ENCODE measurements at places on chromosomes 2 and 18.

DNA sequence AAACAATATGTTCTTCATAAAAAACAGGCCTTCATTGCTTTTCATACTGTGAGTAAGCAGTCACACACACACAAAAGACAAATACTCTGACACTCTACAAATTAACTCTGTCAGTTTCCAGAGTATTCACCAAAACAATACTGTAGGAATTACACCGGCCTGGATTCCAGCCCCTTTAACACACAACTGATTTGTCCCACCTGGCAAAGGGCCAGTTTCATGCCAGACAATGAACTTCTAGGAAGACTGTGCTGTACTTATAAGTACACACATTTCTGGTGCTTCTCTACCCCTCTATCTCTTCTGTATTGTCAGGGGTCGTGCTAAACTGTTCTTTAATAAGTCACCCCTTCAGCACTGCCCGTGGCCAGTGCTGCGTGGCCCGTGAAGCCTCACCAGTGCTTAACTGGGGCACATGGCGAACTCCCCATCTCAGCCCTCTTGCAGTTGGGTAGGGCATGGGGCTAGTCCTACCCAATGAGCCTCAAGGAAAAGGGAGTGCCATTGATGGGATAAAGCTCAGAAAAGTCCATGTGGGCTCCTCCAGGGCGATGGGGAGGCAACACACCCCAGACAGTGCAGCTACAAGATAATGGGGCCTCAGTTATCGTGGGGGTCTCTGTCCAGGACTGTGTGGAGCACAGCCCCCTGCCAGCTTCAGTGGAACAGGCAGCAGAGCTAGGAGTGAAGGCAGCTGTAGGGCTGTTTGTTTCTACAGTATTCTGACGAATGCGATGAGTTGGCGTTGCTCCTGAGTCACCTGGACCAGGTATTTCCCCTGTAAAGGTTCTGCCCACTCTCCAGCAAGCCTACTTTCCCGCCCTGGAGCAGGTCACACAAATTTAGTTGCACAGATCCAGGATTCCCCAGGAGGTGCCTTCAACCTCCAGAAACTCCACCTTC lies 99.0 kb downstream of the SP3 start:
- no peak for DNase-seq

DNA sequence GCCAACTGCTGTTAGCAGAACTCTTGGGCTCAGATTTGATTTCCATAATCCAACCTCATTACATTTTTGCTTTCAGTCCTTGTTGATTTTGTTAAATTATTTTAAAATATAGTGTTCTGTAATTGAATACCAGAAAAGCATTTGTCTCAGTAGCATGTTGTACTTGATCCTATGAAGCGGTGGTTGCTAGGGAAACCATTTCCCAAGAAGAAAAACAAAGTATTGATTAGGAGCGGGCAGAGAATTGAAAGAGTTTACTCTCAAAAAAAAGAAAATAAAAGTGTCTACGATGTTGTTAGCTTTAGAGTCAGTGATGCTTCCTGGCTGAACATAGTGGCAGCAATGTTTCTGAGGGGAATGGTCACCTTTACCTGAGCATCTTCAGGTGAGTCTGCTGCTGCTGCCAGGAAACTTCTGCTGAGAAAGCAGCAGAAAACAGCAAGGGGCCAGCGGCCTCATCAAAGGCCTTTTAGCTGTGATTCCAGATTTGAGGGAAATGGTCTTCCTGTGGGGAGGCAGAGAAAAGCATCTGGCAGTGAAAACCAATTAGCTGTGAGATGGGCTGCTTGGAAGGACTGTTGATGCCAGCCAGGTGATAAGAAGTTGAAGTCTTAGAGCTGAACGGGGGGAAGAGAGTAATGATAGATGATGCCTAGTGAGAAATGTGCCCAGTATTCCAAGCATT lies 37.1 kb downstream of the CRIM1 start:
- DNase-seq: no peak

- DNase-seq: no peak
Measured at GRCh38 chr2:170587922-170588321, 127.2 kb upstream of the SP5 start.

DNA sequence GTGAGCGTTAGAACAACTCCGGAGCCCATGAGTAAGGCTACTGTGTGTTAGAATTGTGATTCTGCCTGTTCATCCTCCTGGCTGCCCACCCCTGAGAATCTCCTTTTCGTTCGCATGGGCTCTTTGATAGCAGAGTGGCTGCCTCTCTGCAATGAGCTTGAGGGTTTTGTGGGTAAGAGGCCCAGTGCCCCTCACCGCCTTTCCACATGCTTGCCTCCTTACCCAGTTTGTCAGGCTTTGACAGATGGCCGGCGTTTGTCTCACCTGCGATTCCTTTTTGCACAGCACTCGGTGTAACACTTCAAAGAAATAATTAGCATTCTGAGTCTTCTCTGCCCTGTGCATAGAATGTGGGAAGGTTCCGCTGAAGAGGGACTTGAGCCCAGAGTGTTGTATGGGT lies 138.0 kb downstream of the RHBDD1 start:
- no peak for DNase-seq
